ENCODE measurements at places on chromosomes 16 and 17.

- DNase-seq, result no peak
Observed at GRCh38 chr16:84950906-84951305, 60.4 kb downstream of the ZDHHC7 start.

- DNase-seq, result peak; percentile 3
Observed at GRCh38 chr16:68128577-68129305, 43.6 kb downstream of the NFATC3 start.

DNA sequence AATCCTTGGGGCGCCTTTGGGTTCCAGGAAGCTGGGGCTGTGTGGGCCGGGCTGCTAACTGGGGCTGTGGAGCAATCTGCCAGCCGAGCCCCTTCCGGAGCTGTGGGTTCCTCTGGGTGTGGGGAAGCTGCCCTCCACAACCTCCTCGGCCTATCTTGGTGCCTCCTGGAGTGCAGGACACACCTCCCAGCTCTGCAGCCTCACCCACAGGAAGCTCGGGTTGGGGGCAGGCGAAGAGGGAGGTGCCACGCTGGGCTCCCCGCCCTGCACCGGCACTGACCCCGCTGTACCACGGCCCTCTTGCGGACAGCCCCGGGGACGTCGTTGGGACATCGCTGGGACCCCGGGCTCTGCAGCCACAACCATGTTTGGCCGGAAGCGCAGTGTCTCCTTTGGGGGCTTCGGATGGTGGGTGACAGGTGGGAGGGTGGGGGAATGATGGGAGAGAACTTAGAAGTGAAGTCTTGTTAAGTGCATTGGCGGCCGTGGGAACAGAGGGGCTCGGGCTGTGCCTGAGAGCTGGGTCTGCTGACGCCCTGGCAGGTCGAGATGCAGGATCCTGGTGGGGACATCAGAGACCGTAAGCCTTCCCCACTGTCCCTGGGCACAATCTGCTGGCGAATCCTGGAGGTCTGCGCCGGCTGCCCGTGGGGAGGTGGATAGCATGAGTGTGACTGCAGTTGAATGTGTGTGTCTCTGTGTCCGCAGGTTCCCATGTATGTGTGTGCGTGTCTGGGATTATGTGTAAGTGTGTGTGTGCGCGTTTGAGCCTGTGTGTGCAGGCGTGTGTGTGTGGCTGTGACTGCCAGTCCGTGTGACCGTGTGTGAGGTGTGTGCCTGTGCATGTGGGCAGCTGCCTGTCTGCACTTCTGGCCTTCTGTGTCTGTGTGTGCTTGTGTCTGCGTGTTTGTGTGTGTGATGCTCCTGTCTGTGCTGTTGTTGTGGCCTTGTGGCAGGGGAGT lies at the start of gene RAP1GAP2:
Gene RAP1GAP2, plus strand, starts transcription at position 275 of the 962 bp plus-strand sequence. Its CDS starts 90 bp downstream, at position 365.
- DNase-seq, result no peak

DNA sequence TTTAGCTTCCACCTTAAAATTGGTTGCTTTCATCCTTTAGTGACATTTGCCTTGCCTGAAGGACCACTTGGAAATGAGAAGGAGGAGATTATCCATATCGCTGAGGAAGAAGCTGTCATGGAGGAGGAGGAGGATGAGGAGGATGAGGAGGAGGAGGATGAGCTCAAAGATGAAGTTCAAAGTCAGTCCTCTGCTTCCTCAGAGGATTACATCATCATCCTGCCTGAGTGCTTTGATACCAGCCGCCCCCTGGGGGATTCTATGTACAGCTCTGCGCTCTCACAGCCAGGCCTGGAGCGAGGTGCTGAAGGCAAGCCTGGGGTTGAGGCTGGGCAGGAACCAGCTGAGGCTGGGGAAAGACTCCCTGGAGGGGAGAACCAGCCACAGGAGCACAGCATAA lies 11.5 kb upstream of the TMEM106A start:
- no peak for DNase-seq

DNA sequence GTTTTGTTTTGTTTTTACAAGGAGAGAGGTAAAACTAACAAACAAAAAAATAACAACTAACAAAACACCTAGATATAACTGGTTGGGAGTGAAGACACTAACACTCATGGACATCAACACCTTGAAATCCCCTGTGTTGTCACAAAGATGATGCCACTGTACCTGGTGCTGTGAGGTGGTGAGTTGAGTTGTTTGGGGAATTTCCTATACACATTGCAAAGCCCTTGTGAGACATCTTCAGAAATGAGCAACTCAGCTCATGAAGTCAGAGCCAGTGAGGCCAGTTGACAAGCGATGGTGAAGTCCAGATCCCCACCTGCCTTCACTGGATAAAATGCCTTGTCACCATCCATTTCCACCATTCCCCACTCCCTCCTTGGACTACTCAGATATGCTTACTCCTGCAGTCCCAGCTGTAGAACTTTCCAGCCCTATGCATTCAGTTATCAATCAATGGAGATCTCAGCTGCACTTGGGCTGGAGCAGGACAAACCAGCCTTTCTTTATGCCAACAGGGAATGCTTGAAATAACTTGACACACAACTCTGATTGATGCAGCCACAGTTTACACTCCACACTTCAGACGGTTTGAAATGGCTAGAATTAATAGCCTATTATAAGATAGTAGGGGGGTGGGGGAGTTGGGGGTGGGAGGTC lies 22.2 kb downstream of the ANKFN1 start:
- no peak for DNase-seq

DNA sequence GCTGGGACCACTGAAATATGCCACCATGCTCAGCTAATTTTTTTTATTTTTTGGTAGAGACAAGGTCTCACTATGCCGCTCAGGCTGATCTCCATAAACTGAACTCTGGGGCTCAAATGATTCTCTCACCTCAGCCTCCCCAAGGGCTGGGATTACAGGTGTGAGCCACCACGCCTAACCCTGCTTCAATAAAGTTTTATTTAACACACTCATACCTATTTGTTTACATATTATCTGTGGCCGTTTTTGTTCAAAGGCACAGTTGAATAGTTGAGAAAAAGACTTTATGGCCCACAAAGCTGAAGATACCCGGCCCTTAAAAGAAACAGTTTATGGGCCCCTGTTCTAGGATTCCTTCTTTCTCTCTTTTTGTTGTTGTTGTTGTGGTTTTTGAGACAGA lies 419.8 kb downstream of the SLC39A11 start:
- DNase-seq, result no peak

GRCh38 chr16:46972429-46973206 lies 856 bp downstream of the DNAJA2 start:
- peak; percentile 26 for DNase-seq

- no peak for DNase-seq
Observed at GRCh38 chr17:38891441-38891840, 21.6 kb downstream of the LASP1 start.

- no peak for DNase-seq
Observed at GRCh38 chr17:28078341-28079229, 36.1 kb downstream of the NLK start.

GRCh38 chr17:70855401-70856054 lies 686.2 kb downstream of the KCNJ2 start:
- DNase-seq, result no peak

DNA sequence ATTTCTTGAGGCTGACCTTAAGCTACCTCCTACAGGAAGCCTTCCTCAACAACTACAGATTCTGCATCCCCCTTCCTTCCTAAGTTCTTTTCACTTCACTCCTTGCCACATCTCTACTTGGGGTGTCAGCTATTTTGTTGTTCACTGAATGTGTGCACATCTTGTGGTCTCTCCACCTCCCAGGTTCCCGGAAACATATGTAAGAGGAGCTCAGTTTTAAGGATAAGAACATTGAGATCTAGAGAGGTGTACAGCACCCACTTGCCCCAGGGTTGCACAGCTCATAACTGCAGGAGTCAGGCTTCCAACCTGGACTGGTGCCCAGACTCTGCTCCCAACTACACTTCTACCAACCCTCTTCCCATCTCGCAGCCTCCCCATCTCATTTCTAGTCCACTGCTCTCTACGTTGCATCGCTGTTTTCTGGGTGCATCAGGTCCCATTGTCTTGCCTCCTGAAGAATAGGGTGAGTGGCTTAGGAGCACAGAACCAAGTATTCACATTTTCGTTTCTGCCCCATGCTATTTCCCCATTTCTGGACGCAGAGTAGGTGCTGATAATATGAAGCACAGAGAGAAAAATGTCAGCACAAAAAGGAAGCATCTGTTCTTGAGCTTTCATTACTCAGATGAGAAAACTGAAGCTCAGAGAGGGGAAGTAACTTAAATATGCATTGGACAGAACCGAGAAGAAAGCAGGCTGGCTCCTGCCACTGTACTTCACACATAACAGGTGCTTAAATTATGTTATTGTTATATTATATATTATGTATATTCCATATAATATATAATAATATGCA lies 292.0 kb upstream of the CCL2 start:
- no peak for DNase-seq

- no peak for DNase-seq
Observed at GRCh38 chr17:49555495-49556222, 20.0 kb upstream of the NXPH3 start.

DNA sequence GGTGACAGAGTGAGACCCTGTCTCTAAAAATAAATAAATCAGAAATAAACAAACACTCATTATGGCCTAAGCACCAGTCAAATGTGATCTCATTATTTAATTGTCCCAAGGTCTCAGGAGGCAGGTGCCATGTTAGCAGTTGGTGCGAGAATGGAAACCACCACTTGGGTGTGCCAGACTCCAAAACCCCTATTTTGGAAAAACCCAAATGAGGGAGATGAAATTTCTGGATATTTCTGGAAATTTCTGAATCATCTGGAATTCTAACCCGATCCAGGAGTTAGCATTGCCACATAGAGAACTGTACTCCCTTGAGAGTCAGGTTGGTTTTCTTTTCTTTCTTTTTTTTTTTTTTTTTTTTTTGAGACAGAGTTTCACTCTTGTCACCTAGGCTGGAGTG lies 264.0 kb downstream of the XYLT1 start:
- DNase-seq, result no peak

GRCh38 chr17:74744349-74744713 lies 4.1 kb upstream of the NHERF1 start:
- no peak for DNase-seq

GRCh38 chr17:72439893-72440502 lies 319.2 kb downstream of the SOX9 start:
- DNase-seq, result no peak

DNA sequence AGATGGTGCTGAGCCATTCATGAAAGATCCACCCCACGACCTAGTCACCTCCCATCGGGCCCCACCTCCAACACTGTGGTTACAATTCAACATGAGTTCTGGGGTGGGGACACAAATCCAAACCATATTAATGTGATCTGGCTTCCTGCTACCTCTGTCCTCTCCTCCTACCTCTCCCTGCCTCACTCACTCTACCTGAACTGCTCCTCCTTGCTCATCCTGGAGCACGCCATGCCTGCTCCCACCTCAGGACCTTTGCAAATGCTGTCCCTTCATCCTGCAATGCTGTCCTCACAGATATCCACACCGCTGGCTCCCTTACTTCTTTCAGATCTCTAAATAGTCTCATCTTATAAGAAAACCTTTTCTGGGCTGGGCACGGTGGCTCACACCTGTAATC lies 10.8 kb upstream of the SLC13A5 start:
- DNase-seq, result no peak

- DNase-seq, result no peak
Observed at GRCh38 chr17:28896491-28896883, 1.0 kb downstream of the FLOT2 start.

DNA sequence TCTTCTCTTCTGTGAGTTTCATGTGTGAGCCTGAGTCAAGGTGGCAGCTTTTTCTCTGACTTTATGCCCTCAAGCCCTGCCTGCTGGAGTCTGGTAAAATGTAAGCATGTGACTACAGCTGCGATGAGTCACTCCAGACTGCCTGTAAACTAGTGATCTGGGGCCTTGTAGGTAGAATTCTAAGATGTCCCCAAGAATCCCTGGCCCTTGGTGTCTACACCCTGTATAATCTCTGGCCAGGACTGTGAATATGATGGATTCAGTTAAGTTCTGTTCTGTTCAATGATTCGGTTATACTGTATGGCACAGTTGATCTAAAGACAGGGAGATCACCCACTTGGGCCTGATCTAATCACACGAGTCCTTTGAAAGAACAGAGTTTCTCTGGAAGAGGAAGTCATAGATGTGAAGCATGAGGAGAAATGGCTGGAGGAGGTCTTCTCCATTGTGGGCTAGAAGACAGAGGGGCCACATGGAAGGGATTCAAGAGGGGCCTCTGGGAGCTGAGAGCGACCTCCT lies 29.8 kb downstream of the PRSS54 start:
- no peak for DNase-seq

DNA sequence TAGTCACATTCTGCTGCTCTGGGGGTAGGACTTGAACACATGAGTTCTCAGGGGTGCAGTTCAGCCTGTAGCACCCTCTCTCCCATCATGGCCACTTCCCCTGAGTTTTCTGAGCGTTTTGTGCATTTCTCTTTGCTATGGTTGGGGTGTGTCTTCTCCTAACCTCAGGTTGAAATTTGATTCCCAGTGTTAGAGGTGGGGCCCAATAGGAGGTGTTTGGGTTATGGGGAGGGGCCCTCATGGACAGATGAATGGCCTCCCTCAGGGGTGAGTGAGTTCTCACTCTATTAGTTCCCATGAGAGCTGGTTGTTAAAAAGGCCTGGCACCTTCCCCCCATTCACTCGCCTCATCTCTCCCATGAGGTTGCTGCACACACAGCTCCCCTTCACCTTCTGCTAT lies 101.1 kb downstream of the FOXL1 start:
- DNase-seq, result no peak

DNA sequence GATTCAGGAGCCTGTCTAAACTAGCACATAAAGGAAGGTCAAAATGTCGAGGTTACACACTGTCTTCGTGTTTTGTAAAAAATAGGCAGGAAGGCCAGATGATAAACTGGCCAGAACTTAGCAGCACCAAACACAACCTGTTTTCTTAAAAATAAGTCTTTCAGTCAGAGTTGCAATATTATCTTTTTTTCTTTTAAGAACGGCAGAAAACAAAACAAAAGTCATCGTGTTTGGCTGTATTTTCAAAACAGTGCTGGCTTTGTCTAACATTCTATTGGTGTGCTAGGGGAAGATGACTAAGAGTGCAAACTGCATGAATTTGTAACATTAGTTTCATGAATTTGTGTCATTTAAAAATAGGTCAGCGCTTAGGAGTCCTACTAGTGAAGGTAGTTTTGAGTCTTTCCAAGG lies 5.3 kb downstream of the MAF start:
- no peak for DNase-seq

GRCh38 chr17:177155-177554 lies 4.3 kb downstream of the DOC2B start:
- DNase-seq, result no peak
